Smooth muscle cell of trachea (primary cell): ENCODE measurements at places on chromosomes 4 and X. TPM values are rescaled to one million over a fixed set of nuclear protein-coding genes. Genes with fewer than 3 reads are reported as not detected.

Gene GNRHR
- total RNA-seq, result not detected in 2 replicates

Gene BANK1
- total RNA-seq, result 0.44 and 0.66 TPM in 2 replicates

Gene TRIM61
- total RNA-seq, result 2.3 and 5.0 TPM in 2 replicates

Gene MAP7D2
- total RNA-seq, result under 0.01 TPM in 2 replicates

Gene XAGE2
- not detected in 2 replicates for total RNA-seq

Gene MAGEA9
- total RNA-seq, result not detected in 2 replicates

Gene MAGEB1
- not detected in 2 replicates for total RNA-seq

Gene FAT1
- 168 and 386 TPM in 2 replicates for total RNA-seq

Gene NPNT
- 0.29 and 1.5 TPM in 2 replicates for total RNA-seq

Gene NAP1L5
- 5.6 and 7.0 TPM in 2 replicates for total RNA-seq

Gene TENM3
- total RNA-seq, result 8.6 and 13.2 TPM in 2 replicates

Gene ZCCHC12
- total RNA-seq, result not detected in 2 replicates

Gene ZNF330
- 33.0 and 34.4 TPM in 2 replicates for total RNA-seq

Gene CT45A10
- total RNA-seq, result not detected in 2 replicates

Gene NDST3
- not detected in 2 replicates for total RNA-seq

Gene UNC5C
- 2.5 and 4.9 TPM in 2 replicates for total RNA-seq

Gene MAGEB2
- not detected in 2 replicates for total RNA-seq

Gene ARHGAP10
- total RNA-seq, result 38.2 and 47.0 TPM in 2 replicates

Gene ASB12
- under 0.01 TPM in 1 of 2 replicates, not detected in the other for total RNA-seq

Gene GAGE12J
- not detected in 2 replicates for total RNA-seq

Gene CWH43
- total RNA-seq, result not detected in 2 replicates

Gene GAB3
- 6.5 and 7.3 TPM in 2 replicates for total RNA-seq

Gene VGLL1
- not detected in 2 replicates for total RNA-seq

Gene AFM
- not detected in 2 replicates for total RNA-seq

Gene TCP11X2
- total RNA-seq, result not detected in 2 replicates

Gene KIAA1210
- total RNA-seq, result not detected in 2 replicates

Gene ZDHHC15
- total RNA-seq, result under 0.01 TPM in 1 of 2 replicates, not detected in the other

Gene RASSF6
- under 0.01 TPM in 2 replicates for total RNA-seq

Gene MAGEA2
- total RNA-seq, result not detected in 2 replicates

Gene CSN1S1
- not detected in 2 replicates for total RNA-seq

Gene WDFY3
- total RNA-seq, result 72.7 and 99.1 TPM in 2 replicates

Gene QRFPR
- not detected in 2 replicates for total RNA-seq

Gene C4orf54
- total RNA-seq, result under 0.01 TPM in 1 of 2 replicates, not detected in the other

Gene MAGEE1
- total RNA-seq, result 1.9 and 2.3 TPM in 2 replicates

Gene TLR2
- total RNA-seq, result 0.50 and 0.58 TPM in 2 replicates

Gene KLKB1
- 0.17 TPM in 1 of 2 replicates, not detected in the other for total RNA-seq

Gene FOXR2
- not detected in 2 replicates for total RNA-seq

Gene ADH1A
- total RNA-seq, result not detected in 2 replicates

Gene TCEAL3
- total RNA-seq, result 15.5 and 17.7 TPM in 2 replicates

Gene TAF7L
- total RNA-seq, result 0.50 and 0.58 TPM in 2 replicates

Gene SULT1E1
- total RNA-seq, result 0.44 TPM in 1 of 2 replicates, not detected in the other

Gene SSX4
- total RNA-seq, result not detected in 2 replicates
